Astrocyte of the hippocampus (primary cell): ENCODE measurements at places on chromosomes 5 and 9.

GRCh38 chr9:71766663-71767062 lies 1.6 kb downstream of the CEMIP2 start:
- DNase-seq: no peak

DNA sequence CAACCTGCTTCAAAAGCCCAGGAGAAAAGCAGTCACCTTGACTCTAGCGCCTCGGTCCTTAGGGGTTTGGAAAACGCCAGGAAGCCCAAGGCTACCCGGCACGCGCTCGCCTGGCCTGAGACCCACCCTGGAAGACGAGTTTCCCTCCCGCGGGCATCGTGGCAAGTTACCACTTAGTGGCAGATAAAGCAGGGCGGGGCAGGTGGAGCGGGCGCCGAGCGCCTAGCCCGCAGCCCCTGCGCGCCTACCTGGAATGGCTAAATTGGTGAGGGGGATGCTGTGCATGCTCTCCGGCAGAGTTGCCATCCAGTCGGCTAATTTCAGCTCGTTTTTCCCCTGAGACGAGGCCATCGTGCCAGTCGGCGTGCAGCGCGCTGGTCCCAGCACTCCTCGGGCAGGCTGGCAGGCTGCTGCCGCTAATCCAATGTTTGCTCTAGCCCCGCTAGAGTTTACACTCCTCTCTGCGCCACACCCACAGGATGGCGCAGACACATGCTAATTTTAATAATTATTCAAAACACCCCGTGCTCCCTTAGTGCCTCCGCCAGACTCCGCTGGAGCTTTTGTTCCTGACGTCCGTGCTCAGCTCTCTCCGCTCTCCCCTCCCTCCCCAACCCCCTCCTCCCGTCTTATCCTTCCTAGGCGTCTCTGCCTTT lies at the start of gene PLCXD3:
Gene PLCXD3, minus strand, starts transcription at position 426 of the 656 bp plus-strand sequence. Its CDS starts 75 bp downstream, at position 351.
- DNase-seq: peak; percentile 19

DNA sequence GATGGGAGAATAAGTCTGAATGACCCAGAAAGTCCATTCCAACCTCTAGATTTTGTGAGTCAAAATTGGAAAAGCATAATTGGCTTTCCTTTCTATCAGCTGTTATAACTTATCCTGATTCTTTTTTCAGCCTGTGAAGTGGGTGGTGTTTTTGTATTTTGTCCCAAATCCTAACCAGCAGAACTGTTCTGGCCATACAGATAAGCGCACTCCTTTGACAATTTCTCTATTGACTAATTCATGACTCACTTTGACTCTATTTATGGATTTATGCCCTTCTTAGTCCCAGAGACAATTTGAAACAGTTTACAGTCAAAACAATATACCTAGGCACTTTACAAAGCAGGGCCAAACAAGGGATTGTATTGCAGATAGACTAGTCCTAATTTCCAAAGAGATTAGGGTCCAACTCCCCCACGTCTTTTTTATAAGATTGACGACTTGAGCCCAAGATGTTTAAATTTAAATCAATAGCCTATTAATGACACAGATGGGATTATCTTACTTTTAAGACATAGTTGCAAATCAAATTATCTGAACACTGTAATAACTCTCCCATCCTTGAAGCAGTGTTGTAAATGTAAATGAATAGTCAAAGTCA lies 301.7 kb upstream of the SEMA6A start:
- DNase-seq: peak; percentile 9

DNA sequence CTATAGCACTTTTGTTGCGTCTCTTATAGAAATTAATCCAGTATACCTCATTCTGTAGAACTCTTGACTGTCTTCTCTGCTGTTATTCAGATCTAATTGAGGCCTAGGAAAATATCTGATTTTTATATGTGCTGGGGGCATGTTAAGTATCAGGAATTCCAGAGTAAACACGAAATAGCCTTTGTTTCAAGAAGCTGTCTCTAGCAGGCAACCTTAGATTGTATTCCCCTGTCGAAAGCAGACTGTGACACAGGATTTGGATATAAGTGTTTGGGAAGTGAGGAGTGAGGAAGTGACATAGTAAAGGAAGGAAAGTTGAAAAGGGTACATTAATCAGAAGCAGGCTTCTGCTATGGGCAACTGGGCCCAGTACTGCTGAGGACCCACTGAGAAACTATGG lies 72.1 kb upstream of the RASA1 start:
- peak; percentile 16 for DNase-seq

DNA sequence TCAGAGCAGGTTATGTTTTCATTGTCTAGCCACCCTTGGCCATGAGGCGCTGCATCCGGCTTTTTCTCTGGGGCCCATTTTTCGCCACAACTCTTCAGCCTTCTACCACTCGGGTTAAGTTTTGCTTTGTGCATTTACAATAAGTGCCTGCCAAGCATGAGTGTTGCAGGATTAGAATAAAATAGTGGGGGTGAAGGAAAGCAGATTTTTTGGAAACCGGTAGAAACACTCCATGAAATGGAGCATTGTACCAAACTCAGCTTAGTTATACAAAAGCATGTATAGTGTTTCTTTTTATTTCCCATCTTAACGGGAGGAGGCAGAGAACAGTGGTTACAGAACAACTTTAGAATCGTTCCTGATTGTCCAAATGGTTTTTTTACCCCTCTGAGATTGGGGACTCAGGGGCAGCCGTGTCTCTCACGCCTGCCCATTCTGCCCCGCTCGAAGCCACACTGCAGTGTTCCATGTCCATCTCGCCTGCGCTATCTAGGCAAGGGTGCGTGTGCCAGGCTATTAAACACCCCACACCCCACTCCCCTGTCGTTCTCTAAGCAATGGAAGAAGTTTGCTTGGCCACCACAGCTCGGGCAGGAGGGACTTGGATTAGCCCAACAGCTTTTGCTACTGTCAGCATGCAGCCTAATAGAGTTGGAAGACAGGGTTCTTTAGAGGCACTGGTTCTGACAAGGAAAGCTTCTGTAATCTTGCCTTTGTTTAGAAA lies 268.8 kb upstream of the WWC1 start:
- no peak for DNase-seq

DNA sequence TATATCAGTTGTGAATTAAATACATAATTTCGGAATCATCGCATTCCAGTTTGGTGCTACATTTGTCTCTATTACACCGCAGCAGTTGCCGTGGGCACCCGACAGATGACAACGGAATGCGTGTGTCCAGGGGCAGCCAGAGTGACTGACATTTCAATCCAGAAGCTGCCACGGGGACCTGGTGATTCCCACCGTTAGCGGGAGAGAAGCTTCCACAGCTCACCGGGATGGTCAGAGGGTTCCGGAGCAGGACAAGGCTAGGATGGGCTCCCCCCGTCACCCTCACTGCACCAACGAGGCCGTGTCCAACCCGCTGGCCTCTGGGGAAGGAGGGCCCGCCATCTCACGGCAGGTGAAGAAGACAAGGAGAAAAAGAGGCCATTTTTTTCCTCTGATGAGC lies 86.8 kb downstream of the GTF3C4 start:
- no peak for DNase-seq

DNA sequence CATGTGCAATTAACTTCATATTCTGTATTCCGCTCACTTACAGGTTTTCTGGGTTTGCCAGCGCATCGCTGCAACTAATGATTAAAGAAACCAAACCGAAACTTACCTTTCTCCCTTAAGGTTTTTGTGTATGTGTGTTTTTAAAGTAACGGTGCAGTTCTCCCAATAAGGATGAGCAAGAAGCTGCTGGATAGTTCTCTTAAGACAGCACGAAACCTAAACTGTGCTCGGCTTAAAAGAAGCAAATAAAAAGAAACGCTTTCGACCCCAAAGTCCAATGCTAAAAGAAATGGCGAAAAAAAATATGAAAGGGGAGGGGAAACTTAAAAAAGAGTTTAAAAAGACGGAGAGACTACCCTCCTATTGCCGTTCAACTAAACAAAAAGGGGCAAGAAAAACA lies 340 bp downstream of the ELAVL2 start:
- DNase-seq: peak; percentile 22

- no peak for DNase-seq
These were observed 54.4 kb upstream of the TRAF1 start for GRCh38 chr9:120980951-120981350.

DNA sequence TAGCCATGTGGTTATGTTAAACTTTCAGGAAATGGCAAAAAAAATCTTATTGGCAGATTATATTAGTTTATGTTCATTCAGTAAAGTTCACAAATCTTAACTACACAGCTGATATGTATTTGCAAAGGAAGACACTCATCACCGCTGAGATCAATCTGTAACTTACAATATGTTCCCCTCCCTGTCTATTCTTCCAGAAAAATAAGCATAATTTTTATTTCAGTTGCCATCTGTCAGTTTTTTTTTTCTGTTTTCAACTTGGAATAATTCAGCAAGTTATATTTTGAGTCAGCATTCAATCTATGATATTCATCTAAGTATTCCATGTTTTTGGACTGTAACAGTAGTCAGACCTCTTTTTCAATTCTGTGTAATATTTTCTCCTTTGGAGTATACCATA lies 1019.9 kb upstream of the PTPRD start:
- no peak for DNase-seq

DNA sequence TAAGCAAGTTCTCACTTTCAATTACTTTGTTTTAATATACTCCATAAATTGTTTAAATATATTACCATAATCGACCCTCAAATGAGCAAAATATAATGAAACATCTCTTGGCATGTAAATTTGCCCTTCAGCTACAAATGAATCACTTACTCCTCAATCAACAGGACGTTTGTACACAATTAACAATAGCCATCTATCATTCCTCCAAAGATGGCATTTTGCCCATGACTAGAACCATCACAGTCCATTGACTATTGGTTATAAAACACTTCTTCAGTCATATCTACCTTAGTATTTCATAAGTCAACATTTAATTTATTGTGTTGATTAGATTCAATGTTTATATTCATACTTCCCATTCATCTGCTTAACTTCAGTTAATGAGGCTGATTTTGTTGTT lies 127.2 kb downstream of the CTNND2 start:
- DNase-seq: no peak

GRCh38 chr5:4191041-4191440 lies 595.4 kb downstream of the IRX1 start:
- no peak for DNase-seq

GRCh38 chr9:110828264-110828663 lies 159.7 kb downstream of the MUSK start:
- peak; percentile 84 for DNase-seq

DNA sequence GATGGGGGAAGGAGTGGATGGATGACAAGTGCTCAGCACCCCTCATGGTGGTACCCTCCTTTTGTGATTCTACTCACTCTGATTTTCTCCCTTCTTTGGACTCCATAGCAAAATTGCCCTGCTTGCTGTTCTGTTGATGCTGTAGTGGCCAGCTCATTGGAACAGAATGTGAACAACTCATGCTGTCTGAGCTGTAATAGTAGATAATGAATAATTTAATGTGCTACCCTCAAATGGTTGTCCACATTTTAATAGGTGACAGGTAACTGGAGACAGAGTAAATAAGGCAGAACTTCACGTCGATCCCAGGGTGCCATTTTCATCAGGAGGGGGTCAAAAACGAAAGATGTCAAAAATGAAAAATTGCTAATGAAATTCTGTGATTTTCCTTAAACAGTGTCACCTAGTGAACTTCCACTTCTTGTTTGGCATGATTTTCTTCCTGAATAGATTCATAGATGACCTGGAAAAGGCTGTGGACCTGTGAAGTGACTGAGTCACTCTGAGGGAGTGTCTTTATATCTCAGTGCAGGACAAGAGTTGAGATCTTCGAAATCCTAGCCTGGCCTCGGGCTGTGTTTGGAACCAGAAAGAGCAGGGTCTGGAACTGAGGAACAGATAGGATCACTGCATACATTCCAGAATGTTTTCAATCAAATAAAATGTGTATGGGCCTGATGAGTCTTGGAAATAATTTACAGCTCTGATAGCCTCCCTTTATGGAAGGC lies 270.2 kb downstream of the PSAT1 start:
- peak; percentile 81 for DNase-seq

- no peak for DNase-seq
These were observed 115.3 kb downstream of the UBE2R2 start for GRCh38 chr9:33932078-33932807.

DNA sequence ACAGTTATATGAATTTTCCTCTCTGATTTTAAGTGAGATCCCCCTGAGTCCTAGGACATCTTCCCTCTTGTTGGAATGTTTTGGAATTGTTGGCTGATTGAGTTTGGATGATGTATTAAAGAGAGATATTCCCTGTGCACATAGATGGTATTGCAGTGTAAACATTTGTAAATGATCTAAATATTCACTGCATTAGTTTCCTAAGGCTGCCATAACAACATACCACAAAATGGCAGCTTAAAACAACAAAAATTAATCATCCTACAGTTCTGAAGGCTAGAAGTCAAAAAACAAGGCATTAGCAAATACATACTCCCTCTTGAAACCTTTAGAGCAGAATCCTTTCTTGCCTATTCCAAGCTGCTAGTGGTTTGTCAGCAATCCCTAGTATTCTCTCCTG lies 38.0 kb upstream of the MROH2B start:
- no peak for DNase-seq

DNA sequence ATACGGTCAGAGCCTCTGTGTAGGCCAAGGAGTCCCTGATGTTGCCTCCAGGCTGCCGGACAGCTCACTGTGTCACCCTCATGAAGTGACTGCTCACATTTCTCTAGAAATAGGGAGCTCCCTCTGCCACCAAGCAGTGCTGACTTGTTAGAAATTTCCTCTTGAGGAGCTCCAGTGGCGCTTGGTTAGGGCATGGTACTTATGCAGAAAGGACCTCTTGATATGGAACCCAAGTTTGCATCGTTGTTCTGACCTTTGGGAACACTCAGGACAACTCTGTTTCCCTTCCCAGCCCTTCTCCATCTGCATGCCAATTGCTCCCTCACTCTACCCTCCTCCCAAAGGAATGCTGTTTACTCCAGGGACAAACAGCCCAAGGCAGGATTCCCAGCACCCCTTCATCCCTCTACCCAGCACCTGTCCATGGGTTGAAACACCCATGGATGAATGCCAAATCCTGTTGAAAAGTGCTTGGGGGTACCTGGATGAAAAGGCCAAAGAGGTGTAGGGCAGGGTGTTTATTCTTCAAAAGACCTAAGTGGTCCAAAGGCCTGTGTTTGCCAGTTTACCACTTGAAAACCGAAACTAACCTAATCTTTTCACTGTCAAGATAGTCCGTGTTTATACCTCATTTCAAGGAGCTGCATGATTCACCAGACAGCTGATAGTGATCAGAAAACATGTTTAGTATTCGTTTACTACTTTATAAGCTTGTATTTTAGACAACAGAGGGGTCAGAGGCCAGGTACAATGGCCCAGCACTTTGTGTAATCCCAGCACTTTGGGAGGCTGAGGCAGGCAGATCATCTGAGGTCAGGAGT lies 51.1 kb downstream of the KLF4 start:
- DNase-seq: no peak

DNA sequence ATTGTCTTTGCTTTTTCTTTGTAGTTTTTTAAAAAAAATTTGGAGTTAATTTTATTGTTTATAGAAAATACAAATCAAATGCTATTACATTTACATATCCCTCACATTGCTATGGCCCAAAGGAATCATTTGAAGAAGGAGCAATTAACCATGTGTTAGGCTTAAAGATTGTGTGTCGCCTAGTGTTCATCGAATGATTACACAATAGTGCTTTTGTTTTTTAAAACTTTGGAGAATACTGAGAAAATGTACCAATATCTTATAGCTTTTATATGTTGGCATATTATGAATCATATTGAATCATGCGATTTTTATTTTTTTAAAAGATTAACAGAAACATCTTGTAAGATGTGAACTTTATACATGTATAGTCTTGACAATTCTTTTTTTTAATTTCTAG lies 21.7 kb downstream of the SLC30A5 start:
- no peak for DNase-seq

GRCh38 chr5:6222899-6223298 lies 155.4 kb downstream of the MED10 start:
- DNase-seq: no peak

GRCh38 chr9:81599837-81600236 lies 89.5 kb downstream of the TLE1 start:
- DNase-seq: no peak

- no peak for DNase-seq
These were observed 67.3 kb downstream of the PDZD2 start for GRCh38 chr5:31706186-31706585.
